ENCODE measurements at places on chromosomes 5 and 9.

DNA sequence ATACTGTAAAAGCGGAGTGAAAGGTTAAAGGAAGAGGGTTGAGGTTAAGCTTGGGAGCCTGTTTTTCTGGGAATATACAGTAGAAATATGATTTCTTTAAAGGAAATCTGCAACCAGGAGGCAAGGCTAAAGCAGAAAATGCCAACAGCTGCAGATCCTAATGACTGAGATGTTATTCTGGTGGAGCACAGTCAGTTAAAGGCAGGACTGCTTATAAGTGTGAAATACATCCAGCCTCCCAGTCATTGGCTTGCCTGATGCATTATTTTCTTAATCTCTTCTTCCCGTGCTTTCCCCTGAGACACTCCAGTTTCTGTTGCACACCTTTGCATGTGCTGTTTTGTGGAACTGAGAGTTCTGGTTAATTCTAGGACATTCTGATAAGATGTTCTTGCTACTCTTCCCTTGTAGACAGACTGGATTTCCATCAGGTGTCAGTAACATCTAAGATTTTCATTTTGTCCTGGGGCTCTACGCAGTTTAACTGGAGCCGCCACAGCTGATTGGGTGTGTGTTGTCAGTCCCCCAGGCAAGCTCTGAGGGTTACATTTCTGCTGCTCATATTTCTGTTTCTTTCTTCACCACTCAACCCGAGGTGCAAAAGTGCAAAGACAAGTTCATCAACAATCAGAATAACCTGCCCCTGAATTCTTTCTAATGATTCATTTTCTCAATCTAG is 44.4 kb downstream of the CAST start:
- DNase-seq, result no peak

GRCh38 chr5:63398346-63398745 is 563.9 kb downstream of the HTR1A start:
- peak; percentile 34 for DNase-seq

GRCh38 chr5:34841816-34842215 is 2.9 kb downstream of the TTC23L start:
- no peak for DNase-seq

DNA sequence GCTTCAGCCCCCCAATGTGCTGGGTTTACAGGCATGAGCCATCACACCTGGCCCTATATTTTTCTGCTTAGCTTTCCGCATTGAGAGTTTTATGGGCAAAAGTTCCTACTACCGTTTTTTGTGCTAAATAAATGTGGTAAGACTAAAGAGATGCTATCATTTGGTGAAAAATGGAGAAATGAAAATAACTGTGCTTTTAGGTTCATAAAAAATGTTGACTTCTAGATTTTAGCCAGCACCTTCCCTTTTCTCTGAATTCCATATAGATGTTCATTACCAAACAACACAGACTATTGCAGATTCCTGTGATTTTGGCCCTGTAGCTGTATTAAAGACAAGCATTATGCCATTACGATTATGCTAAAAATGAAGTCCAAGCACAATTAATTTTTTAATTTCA is 72.0 kb upstream of the CTSL start:
- DNase-seq, result no peak

- no peak for DNase-seq
Measured at GRCh38 chr9:90018688-90019087, 413.9 kb downstream of the GADD45G start.

- DNase-seq, result peak; percentile 26
Measured at GRCh38 chr9:89149726-89150125, 28.9 kb downstream of the SHC3 start.

DNA sequence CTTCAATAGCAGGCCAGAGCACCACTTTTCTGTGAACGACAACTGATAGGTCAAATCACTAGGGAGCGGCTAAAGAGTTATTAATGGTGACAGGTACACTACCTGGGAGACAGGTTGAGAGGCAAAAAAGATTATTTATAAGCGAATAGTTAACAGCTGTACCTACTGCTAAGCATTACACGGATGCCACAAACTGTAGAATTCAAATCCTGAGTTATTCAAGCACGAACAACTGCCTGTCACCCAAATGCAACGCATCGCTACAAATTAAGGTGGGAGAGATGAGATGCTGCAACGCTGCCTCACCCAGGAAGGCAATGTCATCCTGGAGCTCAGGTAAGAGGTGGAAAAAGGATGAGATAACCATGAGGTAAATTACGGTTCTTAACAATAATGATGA is 342.9 kb downstream of the BNC2 start:
- DNase-seq, result no peak

- no peak for DNase-seq
Measured at GRCh38 chr9:109467936-109468335, 30.2 kb downstream of the PTPN3 start.

GRCh38 chr5:159094745-159095144 is 5.0 kb downstream of the EBF1 start:
- DNase-seq, result no peak

DNA sequence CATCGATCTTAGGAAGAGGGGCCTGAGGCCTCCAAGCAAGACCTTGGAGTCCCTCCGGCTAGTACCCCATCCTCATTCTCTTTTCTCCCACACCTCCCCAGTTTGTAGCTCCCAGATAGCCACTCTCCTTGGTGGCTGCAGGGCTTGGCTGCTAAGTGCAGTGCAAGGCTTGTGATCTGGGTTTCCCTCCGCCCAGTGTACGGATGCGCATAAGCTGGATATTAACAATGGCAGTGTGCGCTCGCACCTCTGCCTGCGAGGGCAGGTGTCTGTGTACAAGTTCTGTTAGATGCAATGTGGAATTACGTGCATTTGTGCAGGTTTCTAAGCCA is 71.0 kb upstream of the TBCA start:
- DNase-seq, result no peak

DNA sequence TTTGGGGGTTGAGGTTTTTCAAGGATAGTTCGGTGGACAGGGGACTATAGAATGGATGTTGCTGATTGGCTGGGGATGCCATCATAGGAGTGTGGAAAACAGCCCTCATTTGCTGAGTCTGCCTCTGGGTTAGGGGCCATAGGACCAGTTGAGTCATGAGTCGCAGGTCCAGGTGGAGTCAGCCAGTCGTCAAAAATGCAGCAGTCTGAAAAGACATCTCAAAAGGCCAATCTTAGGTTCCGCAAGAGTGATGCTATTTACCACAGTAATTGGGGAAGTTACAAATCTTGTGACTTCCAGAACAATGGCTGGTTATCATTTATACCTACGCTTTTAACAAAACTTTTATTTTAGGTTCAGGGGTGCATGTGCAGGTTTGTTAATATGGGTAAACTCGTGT is 276.0 kb upstream of the DMRT1 start:
- no peak for DNase-seq

DNA sequence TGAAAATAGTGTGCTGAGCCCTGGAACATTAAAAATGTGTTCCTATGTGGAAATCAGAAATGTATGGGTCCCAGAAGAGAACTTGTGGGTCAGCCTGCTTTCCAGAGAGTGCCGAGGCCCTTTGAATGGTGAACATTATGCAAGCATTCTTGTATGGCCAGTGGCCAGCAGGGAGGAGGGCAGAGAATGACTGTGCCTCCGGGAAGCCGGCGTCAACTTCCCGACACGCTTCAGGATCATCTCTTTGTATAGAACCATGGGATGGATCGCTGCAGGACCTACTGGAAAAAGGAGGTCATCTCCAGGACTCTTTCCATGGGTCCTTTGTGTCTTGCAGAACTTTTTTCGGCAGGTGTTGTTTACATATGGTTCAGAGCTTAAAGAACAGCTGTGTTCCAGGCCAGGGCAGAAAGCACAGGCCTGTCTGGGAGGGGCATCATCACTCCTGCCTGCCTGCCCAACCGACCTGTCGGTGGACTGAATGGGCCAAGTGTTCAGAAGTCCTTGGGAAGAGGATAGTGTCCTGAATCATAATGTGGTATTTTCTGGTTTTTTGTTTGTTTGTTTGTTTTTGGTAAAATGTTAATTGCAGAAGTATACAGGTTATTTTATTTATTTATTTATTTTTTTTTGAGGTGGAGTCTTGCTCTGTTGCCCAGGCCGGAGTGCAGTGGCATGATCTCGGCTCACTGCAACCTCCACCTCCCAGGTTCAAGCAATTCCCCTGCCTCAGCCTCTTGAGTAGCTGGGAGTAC is 9.0 kb downstream of the PRRC2B start:
- DNase-seq, result peak; percentile 63

DNA sequence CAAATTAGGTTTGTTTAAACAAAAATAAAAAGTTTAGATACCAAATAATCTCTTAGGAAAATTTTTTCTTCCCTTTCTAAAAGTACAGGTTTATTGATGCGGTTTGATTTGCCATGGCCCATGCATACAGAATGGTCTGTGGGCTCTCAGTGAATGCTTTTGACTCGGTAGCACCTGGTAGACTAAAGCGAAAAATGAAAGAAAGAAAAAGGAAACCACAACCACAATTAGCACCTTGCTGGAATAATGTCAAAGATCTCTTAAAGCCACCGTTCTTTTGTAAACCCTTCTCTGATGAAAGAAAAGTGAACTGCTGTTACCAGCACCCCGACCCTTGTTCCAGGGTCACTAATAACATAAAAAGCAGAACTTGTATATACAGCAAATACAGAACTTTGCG is 157.9 kb downstream of the NFIB start:
- DNase-seq, result no peak

GRCh38 chr5:125411071-125411743 is 664.8 kb upstream of the ZNF608 start:
- no peak for DNase-seq

GRCh38 chr5:147081311-147081764 is 153.5 kb upstream of the STK32A start:
- DNase-seq, result no peak

DNA sequence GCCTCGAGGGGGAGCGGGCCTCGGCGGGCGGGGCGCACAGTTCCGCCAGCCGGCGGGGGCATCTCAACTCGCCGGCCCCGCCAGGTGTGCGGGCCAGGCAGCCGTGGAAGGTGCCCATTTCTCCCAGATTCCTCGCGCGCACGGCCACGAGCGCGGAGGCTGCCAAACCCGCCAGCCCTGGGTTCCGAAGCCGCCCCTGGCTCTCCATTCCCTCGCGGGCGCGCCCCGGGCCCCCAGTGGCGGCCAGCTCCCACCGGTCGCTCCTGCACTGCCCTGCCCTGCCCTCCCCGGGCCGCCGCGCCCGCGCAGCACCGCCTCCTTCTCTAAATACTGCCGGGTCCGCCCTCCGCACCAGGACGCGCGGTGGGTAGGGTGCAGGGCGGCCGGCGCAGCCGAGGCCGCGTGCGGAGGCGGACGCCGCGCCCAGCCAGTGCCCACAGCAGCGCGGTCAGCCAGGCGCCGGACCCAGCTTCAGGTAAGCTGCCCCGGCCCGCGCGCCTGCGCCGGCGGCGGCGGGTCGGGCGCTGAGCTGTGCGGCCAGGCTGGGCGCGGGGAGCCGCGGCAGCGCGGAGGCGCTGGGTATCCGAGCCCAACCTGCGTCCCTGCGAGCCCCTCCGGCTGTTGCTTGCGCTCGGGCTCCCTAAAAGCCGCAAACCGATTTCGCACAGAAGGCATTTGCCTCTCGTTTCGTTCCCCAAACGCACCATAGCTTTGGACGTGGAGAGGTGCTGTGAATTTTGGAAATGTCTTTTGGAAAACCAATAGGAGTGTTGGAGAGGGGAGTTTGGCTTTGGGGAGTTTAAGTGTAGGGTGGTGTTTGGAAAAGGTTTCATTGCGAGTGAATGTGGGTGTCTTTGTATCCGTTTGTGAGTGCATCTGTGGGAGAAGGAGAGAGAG is at the start of gene TMEM171:
TSS of gene TMEM171 (plus strand) at position 354 of the 897 bp plus-strand sequence. CDS start 2,799 bp downstream, outside the sequence.
- DNase-seq, result no peak

DNA sequence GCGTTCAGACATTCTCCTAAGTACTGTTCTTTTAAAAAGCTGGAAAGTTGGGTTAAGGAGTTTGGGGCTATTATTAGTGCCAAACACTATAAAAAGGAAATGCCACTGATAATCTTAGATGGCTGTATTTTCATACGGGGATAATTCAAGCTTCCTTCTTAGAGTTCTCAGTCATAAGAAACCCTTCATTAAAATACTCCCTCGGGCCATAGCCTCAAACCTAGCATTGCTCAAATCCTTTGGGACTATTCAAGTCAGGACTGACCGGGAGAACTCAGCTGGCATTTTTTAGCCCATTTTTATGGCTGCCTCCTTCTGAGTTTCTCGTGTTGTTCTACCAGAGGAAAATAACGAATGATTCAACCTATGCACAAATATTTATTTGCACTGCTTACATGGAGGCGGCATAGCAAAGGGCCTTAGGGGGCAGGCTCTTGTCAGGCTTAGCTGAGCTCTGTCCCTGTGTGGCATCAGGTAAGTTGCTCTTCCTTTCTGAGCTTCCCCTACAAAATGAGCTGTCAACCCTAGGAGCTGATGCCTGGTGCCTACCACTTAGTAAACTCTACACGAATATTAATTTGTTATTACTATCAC is 33.5 kb upstream of the ADAM19 start:
- no peak for DNase-seq

DNA sequence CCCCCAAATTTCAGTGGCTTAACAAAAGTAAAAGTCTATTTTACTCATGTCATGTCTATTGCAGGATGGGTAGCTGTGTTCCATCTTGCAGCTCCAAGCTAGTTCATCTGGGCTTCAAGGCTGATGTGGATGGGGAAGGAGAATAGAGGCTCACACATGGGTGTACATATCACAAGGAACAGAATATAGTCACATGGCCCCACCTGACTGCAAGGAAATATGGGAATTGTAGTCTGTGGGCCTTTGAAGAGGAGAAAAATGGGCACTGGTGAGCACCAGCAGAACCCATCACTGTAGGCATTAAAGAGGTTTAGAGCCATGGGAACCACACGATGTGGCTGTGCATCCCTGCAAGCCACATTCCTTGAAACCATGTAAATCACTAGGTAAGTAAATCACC is 17.9 kb upstream of the TRIO start:
- no peak for DNase-seq

GRCh38 chr9:14205463-14205862 is 108.5 kb downstream of the NFIB start:
- no peak for DNase-seq

DNA sequence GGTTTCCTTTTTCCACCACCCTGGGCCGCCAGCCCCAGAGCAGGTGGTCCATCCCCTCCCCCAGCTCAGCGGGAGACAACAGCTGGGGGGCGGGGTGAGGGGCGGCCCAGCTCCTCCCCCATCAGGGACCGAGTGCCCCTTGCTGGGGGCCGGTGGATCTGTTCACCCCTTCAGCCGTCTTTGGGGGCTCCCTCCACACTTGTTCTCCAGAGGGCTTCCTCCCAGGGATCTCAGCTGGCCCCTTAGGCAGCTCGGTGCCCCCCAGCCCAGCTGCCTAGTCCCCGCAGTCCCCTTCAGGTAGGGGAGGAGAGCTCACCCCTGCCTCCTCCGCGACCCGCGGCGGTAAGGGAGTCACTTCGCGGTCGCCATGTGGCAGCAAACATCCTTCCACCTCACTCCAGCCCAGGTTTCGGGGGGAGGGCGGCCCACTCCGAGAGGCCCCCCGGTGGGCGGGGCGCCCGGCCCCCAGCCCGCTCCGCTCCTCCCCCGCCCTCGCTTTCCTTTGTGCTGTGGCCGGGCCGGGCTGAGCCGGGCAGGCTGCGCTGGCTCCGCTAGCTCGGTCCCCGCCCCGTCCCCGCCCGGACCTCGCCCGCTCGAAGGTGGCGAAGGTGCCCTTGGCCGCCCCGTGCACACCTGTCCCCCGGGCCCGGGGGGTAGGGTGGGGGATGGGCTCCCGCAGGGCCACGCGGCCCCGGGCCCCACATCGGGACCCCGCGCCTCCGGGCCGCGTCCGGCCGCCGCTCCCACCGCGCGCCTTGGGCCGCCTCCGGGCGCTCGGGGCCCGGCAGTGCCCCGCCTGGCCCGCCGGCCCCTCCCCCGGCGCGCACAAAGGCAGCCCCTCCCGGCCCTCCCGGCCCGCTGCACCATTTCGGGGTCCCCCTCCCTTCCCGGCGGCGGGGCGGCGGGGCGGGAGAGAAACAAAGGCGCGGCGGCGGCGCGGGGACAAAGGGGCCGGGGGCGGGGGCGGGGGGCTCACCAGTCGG is 683 bp downstream of the DBN1 start:
- no peak for DNase-seq

- DNase-seq, result no peak
Measured at GRCh38 chr5:141811287-141812155, 66.7 kb downstream of the PCDH1 start.
